ENCODE measurements at places on chromosomes 12 and 14. TPM values are rescaled to one million over a fixed set of nuclear protein-coding genes. Genes with fewer than 3 reads are reported as not detected.
A peak's percentile ranks its signal among the peaks of the same experiment; 100 is the strongest.

The AJUBA gene
- total RNA-seq = 0.34 TPM

The CD27 gene
- total RNA-seq = not detected

The SLC22A17 gene
- total RNA-seq = 70.6 TPM

The ANKRD9 gene
- 3.5 TPM for total RNA-seq

GRCh38 chr12:66241061-66242043 lies 52.3 kb downstream of the IRAK3 start:
- H3K4me3 ChIP-seq = peak overlapping the region; percentile 57
- peak overlapping the region; percentile 92 for H3K27ac ChIP-seq
- H3K36me3 ChIP-seq = no peaks in the 10 kb centered on the region
- no peak for DNase-seq
- H3K4me1 ChIP-seq = peaks cover 63% of the 10 kb centered on the region

DNA sequence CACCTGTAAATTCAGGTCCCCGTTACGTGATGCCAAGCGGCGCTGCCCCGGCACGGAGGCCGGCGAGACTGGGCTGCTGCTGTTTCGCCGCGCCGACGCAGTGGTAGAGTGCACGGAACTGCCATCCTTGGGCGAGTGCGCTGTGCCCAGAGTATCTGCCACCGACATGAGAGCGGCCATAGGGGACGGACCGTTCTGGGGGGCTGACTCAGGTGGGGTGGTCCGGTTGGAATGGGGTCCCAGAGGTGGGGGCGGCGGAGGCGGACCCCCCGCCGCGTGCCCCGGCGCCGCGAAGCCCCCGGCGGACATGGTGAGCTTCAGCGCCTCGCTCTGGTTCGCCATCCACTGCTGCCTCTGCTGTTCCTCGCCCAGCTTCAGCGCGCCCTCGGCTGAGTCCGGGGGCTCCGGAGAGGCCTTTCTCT lies 2.8 kb downstream of the IRF2BPL start:
- H3K27ac ChIP-seq = peak overlapping the region; percentile 55
- peak overlapping the region; percentile 84 for H3K4me3 ChIP-seq
- DNase-seq = peak; percentile 46
- H3K27me3 ChIP-seq = peaks cover 15% of the 10 kb centered on the region

GRCh38 chr12:131896811-131897270 lies 2.4 kb downstream of the ULK1 start:
- H3K4me1 ChIP-seq = peaks cover 17% of the 10 kb centered on the region
- H3K27me3 ChIP-seq = peaks cover 10% of the 10 kb centered on the region
- H3K27ac ChIP-seq = peak overlapping the region; percentile 81

DNA sequence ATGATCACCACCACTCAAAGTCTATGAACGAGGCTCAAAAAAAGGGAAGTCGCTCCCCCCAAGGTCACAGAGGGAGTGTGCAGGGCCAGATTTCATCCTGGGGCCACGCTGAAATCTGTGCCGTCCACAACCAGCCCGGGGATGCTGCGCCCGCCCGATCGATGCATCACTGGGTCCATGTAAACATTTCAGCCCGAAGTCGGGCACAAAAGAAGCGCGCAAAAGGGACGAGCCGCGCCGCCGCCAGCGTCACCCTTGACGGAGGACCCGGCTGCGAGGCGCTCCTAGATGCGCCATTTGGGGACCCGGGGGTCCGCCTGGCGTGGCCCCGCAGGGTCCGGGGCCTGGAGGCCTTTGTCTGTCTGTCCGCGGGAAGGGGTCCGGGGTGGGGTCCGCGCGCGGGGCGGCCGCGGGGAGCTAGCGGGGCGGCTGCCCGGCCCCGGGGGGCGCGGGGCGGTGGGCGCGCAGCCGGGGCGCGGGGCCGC lies 503 bp downstream of the FBXO21 start:
- peak; percentile 68 for DNase-seq
- peak overlapping the region; percentile 74 for H3K27ac ChIP-seq

DNA sequence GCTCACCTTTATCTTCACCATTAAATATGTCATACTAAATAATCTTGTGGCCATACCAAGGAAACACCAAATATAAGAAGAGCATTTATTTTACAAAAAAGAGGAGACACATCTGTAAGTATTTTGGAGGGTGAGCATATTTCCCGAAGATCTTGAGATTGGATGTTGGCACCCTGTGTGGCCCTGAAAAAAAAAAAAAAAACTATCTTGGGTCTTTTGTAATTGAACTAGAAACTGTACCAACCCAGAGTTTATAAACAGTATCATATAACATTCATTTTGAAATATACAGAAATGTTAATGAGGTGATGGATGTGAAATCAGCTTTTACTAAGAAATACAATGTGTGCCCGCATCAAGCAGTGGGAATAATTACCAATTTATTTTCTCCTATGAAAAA lies 104.0 kb upstream of the FRMD6 start:
- no peak overlapping the region for H3K4me3 ChIP-seq
- H3K36me3 ChIP-seq = no peaks in the 10 kb centered on the region
- no peak for DNase-seq
- H3K27me3 ChIP-seq = peaks cover 1% of the 10 kb centered on the region

The KCNA1 gene
- total RNA-seq = 0.05 TPM

Measured in glutamatergic neuron (in vitro differentiated cells).